ENCODE measurements at places on chromosomes 7 and 10.
A peak's percentile ranks its signal among the peaks of the same experiment; 100 is the strongest.

DNA sequence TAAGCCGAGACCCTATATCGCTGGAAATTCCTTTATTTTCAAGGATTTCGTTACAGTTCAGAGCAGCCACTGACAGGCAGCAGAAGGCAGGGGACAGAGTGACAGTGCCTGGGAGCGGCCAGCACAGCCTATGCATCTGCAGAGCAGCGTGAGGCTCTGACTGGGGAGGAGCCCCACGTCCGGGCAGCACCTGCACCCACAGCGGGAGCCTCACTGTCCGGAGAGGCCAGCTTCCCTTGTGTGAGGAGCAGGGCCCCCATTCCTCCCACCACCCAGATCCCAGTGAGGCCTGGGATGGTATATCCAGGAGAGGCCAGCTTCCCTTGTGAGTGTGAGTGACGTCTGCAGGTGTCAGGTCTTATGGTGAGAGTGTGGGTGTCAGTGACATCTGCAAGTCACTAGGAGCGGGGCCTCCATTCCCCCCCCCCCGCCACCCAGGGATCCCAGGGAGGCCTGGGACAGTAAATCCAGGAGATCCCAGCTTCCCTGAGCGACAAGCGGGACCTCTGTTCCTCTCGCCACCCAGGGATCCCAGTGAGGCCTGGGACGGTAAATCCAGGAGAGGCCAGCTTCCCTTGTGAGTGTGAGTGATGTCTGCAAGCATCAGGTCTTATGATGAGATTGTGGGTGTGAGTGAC is 259.1 kb downstream of the PTPRN2 start:
- no peak for DNase-seq

DNA sequence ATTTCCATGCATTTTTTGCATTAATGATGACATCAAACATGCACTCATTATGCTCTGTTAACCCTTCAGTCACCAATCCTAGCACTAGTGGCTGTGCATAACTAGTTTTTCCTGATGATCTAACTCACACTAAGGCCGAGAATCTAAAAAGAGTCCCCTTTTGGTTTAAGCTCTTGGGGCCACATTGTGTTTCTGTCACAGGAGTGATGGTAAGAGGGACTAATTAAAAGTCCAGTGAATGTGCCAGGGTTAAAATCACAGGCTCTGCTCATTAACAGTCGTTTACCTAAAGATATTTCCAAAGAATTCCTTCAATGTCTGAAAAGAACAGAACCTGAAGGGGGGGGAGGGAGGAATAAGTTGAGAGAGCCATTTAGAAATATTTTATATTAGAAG is 359.0 kb upstream of the ANKRD30A start:
- no peak for DNase-seq

DNA sequence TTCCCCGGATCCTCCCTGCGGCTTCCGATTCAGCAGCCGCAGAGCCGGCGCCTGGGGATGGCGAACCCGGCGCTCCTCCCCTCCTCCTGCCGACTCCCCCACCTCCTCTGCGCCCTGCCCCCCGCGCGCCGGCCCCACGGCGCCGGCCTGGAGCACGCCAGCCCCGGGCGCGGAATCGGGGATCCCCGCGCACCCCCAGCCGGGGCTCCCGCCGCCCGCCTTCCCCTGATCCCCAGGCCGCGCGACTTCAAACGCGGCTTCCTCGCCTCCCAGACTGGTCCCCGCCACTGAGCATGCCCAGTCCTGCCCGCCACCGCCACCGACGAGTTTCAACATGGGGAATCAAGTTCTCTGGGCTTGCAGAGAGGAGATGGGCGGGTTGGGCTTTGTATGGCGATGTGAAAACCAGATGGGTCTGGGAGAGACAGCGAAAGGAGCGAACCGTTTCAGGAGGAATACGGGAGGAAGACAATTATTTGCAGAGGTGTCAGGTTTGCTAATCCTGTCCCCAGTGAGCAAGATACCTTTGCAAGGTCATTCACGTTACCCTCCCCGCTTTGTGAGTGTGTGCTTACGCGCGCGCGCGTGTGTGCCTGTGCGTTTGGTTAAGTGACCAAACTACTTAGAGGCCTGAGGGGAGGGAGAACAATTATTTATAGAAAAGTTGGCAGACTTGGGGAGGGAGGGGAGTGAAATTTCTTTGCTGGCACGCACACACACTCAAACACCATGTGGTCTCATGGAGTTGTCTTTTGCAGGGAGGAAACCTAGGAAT is at the start of gene PANK1:
Gene PANK1 (minus strand): TSS at position 276 of the 775 bp plus-strand sequence. CDS start 351 bp downstream, outside the sequence.
- peak; percentile 59 for DNase-seq

DNA sequence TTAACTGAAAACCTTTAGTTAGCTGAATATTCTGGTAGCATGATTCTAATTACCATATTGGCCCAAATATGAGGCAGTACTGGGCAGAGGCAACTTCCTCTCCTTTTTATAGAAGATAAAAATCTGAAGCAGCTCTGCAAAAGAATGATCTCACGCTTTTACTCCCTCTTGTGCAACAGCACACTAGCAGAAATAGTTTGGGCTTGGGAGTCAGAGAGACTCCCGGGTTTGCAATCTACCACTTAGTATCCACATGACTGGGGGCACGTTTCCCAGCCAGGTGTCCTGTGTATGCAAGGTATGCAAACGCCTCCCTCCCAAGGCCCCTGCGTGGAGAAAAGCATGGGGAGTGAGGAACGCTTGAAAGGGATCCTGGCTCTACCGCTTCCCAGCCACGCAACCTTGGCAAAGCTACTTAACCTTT is 47.2 kb upstream of the RHEB start:
- DNase-seq, result no peak

GRCh38 chr10:117362313-117362712 is 12.9 kb downstream of the PDZD8 start:
- DNase-seq, result no peak

DNA sequence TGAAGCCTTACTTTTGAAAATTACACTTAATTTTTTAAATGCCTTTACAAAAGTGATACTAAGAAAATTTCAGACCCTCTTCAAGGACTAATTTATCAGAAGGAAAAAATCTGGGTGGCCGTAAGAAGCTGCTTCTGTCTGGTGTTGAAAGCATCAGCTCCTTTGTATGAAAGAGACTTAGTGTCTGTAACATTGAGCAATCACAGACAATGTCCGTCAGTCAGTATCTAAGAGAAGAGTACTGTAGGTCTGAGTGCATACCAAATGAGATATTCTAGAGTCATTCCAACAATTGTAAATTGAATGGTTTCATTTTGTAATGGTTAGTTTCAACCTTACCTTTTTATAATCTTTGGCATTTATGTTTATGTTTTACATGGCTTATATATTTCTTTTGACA is 11.1 kb upstream of the MDFIC start:
- no peak for DNase-seq

GRCh38 chr10:101000127-101000914 is 713 bp downstream of the LZTS2 start:
- no peak for DNase-seq

DNA sequence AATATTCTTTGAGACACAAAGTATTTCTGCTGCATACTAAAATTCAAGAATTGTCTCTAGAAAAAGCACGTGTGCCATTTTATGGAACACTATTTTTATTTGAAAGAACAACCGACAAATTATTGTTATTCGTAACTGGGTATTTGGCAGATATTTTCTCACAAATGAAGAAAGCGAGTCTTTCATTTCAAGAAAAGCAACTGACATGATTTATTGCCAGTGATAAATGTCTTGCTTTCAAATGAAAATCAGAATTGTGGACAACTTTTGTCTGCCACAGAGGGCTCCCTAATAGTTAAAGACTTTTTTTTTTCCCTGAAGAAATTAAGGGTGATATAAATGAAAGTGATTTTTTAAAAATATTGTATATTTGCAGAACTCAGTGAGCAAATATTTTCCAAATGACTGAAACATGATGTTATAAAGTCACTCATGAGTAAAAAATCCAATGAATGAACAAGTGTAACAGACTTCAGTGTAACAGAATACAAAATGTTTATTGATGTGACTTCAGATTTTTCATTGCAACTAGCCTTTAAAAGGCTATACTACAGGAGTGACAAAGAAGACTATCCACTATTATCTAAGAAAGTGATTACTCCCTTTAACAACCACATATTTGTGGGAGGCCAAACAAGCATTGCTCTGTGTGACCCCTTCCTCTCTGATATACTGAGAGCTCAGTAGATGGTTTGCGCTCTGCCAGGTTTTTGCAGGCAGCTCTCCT is 49.0 kb upstream of the SEMA3E start:
- no peak for DNase-seq

GRCh38 chr7:135161669-135162068 is 8.8 kb downstream of the CYREN start:
- DNase-seq, result no peak

- no peak for DNase-seq
Measured at GRCh38 chr10:3484306-3485056, 300.5 kb downstream of the KLF6 start.

DNA sequence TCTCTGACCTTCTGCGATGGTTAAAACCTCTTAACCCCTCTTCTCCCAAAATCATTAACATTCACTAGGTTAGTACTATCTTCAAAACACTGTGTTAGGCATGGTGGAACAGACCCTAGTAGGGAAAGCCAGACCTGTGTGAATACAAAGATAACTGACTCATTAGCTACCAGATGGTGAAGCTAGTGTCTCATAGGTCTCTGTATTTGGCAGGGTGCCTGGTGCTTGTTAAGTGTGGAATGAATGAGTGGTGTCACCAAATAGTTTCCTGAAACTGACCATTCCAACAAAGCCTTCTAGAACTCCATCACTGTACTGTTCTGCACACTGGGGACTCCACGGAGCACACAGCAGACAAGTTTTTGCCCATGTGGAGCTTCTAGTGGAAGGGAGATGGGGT is 27.7 kb upstream of the TM9SF3 start:
- no peak for DNase-seq

GRCh38 chr7:95389516-95389915 is 6.7 kb downstream of the PON3 start:
- no peak for DNase-seq

- no peak for DNase-seq
Measured at GRCh38 chr7:141344153-141344935, 206.9 kb upstream of the AGK start.

- DNase-seq, result no peak
Measured at GRCh38 chr10:53314876-53315275, 542.3 kb upstream of the MBL2 start.

DNA sequence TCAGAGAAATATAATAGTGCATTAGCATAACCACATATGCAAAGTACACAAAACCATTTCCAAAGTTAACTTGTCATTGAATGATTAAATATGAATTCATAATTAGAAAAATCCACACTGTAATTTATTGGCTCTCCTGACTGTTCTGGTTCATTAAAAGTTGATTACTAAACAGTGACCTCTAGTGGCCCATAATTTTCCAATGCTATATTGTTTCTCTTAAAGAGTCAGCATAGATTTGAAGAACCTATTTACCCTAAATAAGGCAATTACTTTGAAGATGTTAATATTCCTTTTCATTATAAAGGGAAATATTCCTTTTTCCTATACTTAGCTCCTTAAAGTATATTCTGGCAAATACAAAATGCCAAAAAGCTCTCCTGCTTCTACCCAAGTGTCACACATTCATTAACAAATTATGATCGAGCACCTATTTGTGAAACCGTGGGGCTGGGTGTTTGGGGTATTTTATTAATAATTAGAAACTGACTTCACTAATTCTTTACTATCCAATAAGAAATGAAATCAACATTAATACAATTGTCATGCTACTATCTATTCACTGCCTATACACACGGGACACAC is 86.2 kb downstream of the HIBADH start:
- DNase-seq, result no peak

- no peak for DNase-seq
Measured at GRCh38 chr7:45663167-45663921, 89.2 kb downstream of the ADCY1 start.

- no peak for DNase-seq
Measured at GRCh38 chr7:128945668-128946366, 8.1 kb downstream of the IRF5 start.

- no peak for DNase-seq
Measured at GRCh38 chr7:6269527-6269926, 2.9 kb downstream of the CYTH3 start.

DNA sequence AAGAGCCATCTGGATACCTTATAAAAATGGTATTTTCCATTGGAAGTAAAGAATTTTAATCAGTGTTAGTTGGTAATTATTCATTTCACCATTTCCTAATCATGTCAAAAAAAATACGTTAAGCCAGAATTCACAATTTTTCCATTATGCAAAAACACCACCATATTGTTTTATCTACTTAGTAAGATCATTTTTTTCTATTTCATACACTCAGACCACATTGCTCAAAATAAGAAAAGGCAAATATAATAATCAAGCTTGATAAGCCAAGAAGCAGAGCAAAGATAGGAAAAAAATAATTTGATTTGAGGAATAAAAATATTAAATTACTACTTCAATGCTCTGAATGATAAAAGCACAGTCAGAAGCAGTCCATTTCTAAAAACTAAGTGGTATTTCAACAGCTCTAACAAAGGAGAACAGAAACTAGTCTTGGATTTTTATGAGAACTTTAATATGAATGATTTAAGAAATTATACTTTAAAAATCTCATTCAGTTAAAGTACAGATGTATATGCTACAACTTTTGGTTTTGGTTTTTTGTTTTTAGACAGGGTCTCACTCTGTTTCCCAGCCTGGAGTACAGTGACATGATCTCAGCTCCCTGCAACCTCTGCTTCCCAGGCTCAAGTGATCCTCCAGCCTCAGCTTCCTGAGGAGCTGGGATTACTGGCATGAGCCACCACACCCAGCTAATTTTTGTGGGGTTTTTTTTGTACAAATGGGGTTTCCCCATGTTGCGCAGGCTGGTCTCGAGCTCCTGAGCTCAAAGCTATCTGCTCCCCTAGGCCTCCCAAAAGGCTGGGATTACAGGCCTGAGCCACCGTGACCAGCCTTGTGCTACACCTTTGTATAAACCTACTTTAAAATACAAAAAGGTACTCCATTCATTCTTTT is 46.6 kb downstream of the LRRN3 start:
- no peak for DNase-seq

GRCh38 chr10:97669571-97669970 is 17.5 kb downstream of the AVPI1 start:
- no peak for DNase-seq

DNA sequence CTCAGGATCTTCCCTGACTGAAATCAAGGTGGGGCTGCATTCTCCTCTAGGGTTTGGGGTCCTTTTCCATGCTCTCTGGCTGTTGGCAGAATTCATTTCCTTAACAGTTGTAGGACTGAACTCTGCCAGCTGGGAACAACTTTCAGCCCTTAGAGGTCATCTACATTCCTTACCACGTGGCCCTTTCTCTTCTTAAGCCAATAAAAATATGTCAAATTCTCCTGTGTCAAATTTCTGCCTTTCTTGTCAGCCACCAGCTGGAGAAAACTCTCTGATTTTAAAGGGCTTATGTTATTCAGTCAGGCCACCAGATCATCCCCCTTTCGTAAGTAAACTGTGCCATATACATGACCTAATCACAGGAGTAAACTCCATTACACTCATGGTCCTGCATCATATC is 95.3 kb upstream of the IL6 start:
- DNase-seq, result no peak

- DNase-seq, result no peak
Measured at GRCh38 chr10:12689893-12690292, 311.6 kb downstream of the CCDC3 start.

GRCh38 chr7:159078193-159078910 is 66.3 kb downstream of the VIPR2 start:
- no peak for DNase-seq
